Hematopoietic multipotent progenitor cell treated with erythropoietin and hydrocortisone succinate and interleukin-3 and kit ligand, for 8 days (in vitro differentiated cells): ENCODE measurements at places on chromosomes 5 and 9.
A peak's percentile ranks its signal among the peaks of the same experiment; 100 is the strongest.

GRCh38 chr5:159533197-159533596, 202.9 kb upstream of the IL12B start:
- DNase-seq: no peak

GRCh38 chr5:149170299-149170698, 29.0 kb downstream of the ABLIM3 start:
- DNase-seq: no peak

- DNase-seq: peak; percentile 50
Observed at GRCh38 chr9:104961238-104961637, 33.3 kb upstream of the ABCA1 start.

DNA sequence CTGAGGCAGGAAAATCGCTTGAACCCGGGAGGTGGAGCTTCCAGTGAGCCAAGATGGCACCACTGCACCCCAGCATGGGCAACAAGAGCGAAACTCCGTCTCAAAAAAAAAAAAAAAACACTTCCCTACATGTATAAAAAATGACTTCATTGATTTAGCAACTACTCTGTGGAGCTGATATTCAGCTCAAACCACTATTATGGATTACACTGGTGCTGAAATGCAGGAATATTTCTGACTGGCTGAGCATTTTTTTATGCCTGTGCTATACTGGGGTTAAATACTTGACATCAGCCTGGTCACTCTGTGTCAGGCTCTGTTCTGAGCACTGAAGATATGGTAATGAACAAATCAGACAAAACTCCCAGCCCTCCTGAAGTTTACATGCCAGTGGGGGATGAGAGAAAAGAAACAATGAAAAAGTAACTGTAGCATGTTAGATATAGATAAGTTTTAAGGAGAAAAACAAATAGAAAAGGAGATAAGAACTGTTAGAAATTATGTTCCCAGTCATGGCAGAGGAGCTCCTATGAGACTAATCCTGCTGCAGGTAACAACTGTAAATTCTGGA, 22.6 kb upstream of the TTC39B start:
- no peak for DNase-seq

DNA sequence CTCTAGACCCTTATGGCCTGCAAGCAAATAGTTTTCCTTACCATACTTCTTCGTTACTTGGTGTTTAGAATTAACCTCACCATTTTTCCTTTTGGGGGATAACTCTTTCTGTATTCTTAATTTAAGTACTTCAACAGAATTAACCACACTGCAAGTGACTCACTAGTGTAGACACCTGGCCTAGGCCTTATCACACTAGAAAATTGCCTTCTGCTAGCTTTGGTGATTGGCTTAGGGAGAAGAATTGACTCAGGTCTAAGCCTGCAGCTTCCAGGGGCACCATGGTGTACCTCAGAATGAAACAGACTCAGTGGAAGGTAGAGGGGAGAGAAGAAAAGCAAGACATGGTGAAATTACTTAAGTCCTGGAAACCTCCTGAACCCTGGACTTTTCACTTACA, 112.8 kb upstream of the HMHB1 start:
- DNase-seq: no peak

DNA sequence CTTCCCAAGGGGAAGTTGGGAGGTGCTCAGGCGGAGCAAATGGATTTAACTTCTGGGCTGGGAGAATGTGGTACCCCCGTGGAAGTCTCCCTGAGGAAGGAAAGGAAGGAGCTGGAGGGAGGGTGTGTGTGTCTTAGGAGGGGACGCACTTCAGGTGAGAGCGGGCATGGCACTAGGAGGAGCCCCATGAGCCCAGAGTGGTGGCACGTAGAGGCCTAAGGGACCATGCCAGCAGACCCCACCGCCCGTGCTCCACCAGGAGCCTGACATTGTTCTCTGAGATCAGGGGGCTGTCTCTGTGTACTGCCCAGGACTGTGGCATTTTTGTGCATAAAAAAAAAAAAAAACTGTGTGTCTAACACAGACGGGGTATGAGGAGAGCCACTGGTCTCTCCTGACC, 18.5 kb upstream of the AHRR start:
- no peak for DNase-seq

DNA sequence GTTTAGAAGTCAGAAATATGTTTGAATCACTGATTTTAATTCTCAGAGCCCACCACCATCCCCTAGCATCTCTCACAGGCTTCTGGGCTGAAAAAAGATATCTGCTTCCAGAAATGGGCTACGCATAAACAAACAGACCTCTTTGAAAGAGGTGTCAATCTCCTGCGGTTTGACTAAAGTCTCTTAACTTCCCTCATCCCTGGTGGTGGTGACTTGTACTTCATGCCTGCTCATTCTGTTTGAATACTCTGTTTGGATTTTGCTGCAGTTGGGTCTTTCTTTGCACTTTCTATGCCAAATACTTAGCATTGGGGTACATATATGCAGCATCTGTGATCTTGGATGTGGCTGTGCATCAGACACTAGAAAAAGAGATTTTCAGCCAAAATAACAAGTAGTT, 157.2 kb upstream of the ATP10B start:
- DNase-seq: no peak

DNA sequence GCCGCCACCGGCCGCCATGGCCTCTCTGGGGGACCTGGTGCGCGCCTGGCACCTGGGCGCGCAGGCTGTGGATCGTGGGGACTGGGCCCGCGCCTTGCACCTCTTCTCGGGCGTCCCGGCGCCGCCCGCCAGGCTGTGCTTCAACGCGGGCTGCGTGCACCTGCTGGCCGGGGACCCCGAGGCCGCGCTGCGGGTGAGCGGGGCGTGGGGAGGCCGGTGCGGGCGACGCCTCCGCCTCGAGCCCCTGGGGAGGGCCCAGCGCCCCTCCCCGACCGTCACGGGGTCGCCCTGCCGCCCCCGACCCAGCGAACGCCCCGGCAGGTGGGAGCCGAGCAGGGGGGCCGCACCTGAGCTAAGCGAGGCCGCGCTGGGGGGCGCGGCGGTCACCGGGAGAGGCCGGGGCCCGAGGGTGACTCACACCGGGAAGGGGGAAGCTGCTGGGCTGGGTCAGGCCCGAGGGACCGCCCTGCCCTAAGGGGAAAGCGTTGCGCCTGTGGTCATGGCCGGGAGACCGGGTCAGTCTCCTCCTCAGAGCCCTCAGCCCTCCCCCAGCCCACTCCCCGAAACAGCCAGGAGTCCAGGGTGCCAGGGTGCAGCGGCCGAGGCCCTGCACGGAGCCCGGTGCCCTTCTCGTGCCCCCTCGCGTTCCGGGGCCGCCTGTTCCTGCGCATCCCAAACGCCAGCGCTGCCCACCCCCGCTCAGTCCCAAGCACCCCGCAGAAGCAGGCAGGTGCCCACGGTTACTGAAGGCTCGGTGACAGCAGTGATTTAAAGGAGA, 510 bp downstream of the NOXA1 start:
- no peak for DNase-seq

GRCh38 chr9:116817762-116818161, 130.7 kb downstream of the TRIM32 start:
- DNase-seq: no peak

DNA sequence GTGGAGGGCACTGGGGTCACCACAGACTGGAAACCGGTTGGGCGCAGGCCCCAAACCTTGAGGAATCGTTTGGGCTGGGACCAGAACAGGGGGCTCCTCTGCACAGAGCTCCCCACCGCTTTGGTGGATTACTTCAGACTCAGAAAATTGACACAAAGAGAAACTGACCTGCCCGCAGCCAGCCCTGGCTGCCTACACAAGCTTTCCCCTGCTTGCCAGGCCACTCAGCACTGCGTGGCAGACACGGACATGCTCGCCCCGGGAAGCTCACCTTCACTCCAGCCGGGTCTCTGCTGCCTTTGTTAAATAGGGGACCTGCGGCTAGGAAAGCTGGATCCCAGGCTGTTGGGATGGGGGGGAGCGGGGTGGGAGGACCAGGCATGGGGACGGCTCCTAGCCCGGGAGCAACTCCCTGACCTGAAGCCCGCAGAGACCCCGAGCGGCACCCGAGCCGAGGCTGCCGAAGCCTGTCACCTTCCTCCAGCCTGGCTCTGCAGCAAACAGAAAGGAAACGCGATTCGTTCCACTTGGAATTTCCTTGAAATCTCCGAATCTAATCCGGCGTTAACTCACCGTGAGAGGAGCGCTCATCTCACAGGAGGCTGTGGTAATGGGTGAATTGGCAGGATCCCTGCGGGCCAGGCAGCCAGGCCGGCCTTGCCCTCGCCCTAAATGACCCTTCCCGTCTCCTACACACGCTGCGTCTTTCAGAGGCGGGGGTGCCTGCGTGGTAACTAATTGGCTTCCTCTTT, 8.8 kb downstream of the PAX5 start:
- DNase-seq: no peak

- no peak for DNase-seq
Observed at GRCh38 chr5:88452820-88453219, 184.2 kb upstream of the TMEM161B start.

DNA sequence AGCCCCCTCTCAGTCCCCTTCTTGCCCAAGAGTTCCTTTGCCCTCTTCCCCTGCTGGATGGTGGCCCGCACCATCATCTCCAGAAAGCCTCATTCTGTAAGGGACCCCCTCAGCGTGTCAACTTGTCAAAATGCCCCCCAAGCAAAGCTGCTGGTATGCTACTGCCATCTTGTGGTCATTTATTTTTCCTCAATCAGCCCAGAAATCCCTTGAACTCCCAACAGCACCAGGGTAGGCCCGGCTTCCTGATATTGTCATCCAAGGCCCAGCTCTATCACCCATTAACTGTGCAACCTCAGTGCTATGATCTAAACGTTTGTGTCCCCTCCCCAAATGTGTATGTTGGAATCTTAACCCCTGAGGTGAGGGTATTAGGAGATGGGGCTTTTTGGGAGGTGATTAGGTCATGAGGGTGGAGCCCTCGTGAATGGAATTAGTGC, 53.2 kb upstream of the FBXW11 start:
- DNase-seq: peak; percentile 50

DNA sequence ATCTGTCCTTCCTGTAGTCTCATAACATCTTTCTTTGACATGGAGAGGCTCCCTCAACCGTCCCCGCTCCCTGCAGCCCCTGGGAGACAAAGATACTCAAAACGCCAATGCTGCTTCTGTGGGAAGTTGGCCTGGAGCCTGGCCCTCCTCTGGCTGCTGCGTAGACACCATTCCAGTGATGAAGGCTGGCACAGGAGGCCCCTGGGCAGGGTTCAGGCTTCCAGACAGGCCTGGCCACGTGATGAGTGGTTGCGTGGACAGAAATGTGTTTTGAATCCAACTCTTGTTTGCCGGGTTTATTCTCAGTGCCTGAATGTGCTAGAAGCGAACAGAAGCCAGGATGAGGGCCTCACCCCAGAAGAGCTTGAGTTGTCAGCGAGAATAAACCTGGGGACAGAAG, 43.2 kb upstream of the NKX2-5 start:
- no peak for DNase-seq
